ENCODE measurements at places on chromosomes 13 and 19.

DNA sequence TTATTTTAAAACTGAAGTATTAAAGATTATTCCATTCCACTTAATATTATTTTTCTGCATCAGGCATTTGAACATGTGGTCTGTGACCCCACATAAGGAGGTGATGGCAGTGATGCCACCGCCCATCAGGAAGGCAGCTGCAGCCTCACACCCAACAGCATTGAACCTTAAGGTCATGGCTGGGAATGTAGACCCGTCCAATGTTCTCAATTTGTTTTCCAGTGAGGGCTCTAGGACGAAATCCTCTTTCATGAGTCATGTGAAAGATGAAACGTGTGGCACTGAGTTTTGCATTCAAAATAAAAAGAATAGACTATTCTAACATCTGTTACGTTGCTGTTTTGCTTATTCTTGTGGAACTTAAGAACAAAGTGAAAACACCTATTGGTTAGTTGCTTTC lies 74.5 kb upstream of the ANKRD10 start:
- no peak for DNase-seq

DNA sequence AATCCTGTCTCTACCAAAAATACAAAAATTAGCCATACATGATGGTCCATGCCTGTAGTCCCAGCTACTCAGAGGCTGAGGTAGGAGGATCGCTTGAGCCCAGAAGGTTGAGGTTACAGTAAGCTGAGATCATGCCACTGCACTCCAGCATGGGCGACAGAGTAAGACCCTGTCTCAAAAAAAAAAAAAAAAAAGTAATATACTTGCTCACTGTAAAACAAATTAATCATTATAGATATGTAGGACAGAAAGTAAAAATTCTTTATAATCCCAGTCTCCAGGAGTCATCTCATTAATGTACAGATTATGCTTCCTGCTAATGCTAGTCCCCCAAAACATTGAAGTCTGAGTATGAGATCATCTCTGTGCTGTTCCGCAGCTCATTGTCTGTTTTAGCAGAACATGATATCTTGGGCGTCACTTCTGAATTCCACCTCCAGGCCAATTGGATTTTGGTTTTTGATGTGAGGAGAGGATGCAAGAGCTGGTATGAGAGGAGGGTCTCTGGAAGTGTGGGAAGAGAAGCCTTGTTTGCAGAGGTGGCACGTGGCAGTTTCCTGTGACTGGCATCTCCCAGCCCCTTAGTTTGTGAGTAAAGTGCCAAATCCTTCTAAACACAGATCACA lies 75.4 kb upstream of the NPAS1 start:
- no peak for DNase-seq

- no peak for DNase-seq
Observed at GRCh38 chr13:73399347-73400216, 340.8 kb downstream of the KLF5 start.

GRCh38 chr13:66680031-66680430 lies 550.1 kb downstream of the PCDH9 start:
- DNase-seq: no peak

DNA sequence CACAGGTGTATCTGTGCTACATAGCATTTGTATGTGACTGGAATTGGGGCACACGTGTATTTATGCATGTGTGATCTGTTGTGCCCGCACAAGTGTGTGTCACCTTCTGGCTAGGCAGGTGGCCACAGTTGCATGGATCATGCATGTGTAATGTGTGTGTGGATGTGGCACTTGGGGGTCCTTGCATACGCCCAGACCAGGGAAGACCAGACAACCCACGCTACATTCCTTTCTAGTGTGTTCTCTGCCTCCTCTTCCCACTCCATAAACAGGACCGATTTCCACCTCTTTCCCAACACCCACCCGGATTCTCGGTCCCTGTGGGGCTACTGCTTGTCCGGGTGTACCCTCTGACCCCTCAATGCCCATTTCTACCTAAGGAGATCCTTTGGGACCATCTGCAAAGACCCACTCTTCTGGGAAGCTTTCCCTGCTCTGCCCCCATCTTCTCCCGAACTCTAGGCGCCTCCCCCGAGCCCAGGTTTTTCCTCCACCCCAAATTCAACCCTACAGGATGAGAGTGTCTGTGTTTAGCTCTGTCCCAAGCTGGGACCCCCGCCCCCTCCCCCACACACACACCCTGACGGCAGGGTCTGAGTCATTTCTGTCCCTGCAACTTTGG lies 12.3 kb downstream of the STAP2 start:
- no peak for DNase-seq

DNA sequence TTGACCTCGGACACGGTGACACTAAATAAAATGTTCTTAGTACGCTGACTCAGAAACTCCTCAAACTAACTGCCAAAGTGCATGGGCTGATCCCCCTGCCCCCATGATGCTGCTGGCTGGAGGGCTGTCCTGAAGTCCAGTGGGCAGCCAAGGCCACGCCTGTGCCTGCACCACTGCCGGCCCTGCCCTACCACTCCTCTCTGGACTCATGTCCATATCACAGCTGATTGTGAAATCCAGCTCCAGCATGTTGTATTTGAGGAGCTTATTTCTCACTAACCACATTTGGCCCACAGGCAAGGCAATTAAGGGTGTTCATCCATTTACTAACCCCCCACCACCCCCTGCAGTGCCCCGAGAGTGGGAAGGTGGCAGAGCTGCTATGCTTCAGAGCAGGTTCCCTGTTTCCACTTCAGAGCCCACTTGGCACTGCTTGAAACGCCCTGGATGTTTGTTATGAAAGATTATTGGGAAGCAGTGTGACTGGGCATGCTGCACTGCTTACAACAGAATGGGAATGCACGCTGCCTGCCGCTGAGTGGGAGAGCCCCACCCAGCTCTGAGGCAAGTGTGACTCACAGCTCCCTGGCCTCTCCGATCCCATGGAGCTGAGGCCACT lies 114.0 kb downstream of the UQCRFS1 start:
- peak; percentile 34 for DNase-seq

- DNase-seq: peak; percentile 32
Observed at GRCh38 chr19:4224470-4224869, 4.9 kb upstream of the EBI3 start.

- no peak for DNase-seq
Observed at GRCh38 chr13:94717916-94718315, 5.6 kb upstream of the SOX21 start.

DNA sequence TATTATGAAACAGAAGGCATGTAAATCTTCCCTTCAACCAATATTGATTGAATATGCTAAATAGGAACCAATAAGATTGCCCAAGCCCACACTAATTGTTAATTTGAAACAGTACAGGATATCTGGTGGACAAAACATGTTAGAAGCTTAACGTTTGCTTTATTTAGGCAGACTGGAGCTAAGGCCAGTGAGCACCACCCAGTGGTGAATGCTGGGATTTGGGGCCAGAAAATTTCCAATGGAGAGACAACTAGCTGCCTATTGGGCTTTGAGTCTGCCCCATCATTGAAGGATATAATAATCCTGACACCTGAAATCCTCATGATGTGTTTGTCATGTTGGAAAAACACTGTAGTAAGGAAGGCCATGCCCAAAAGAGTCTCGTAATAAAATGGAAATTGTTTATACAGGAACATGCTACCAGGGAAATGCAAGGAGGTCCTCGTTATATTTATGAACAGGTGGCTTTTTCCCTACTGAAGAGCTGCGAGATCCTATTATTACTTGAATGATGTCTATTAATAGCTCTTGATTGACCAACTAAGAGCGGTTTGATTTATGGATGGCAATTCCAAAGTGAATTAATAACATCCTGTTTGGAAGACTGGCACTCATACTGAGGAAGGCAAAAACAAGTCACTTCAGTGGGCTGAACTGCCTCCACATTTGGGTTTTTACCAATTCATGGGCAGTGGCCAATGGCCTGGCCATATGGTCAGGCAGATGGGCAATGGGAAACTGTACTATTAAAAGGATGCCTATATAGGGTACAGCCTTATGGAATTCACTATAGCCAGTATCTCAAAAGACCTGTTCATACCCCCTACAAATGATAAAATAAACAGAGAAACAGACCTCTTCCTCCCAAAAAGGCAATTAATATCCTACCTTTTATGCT lies 8.7 kb downstream of the SIGLECL1 start:
- peak; percentile 3 for DNase-seq

- no peak for DNase-seq
Observed at GRCh38 chr19:35729763-35730162, 12.0 kb downstream of the KMT2B start.
